ENCODE measurements at places on chromosomes 3 and 15.

- no peak for DNase-seq
Measured at GRCh38 chr3:42751609-42752008, 21.4 kb downstream of the CCDC13 start.

- DNase-seq, result no peak
Measured at GRCh38 chr3:124999317-124999716, 56.5 kb downstream of the HEG1 start.

GRCh38 chr3:71705681-71706080, 19.5 kb downstream of the EIF4E3 start:
- no peak for DNase-seq

- no peak for DNase-seq
Measured at GRCh38 chr3:121719423-121719822, 30.1 kb downstream of the GOLGB1 start.

DNA sequence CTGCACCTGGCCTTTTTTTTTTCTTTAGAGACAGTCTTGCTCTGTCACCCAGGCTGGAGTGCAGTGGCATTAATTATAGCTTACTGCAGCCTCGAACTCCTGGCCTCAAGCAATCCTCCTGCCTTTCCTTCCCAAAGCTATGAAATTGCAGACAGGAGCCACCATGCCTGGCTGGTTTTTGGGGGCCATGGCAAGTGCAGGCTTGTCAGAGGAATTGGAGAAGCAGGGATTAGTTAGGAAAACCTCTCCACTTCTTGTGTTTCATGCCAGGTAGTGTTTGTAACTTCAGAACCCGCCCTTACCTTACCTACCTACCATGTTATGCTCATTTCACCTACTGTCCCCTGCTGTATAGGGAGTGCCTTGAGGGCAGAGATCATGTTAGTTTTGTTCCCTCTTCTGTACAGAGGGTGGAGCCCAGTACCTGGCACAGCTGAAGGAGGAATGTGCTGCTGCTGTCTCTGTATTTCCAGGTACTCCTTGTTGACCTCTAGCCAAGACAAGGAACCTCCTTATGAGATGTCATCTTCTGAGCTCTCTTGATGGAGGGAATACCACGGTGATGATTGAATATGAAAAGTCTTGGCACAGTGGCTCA, 43.8 kb downstream of the TRAK1 start:
- DNase-seq, result no peak

GRCh38 chr3:172586436-172586835, 63.2 kb upstream of the TNFSF10 start:
- DNase-seq, result no peak

DNA sequence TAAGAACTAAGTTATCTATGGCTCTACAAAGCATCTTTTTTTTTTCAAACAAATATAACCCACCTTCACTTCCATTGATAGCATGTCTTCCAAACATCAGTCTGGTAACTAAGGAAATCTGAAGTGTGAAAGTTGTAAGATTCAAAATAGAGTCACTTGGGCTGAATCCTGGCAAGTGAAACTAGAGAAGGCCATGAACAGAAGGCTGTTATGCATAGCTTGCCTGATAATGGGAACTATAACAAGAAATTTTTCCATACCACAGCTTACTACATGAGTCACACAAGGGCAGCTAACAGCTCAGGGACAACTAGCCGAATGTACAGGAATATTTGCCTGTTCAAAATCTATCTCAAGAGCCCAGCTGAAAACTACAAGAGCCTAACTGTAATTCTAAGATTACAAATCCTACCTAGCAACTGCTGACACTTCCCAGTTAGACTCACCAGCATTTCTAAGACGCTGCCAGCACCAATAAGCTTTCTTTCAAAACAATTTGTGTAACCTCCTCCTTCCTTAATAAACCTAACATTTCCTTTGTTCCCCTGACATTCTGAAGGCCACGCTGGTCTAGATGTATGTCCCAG, 1066.5 kb downstream of the PLOD2 start:
- peak; percentile 13 for DNase-seq

GRCh38 chr15:89205991-89206585, 15.3 kb downstream of the RLBP1 start:
- no peak for DNase-seq

DNA sequence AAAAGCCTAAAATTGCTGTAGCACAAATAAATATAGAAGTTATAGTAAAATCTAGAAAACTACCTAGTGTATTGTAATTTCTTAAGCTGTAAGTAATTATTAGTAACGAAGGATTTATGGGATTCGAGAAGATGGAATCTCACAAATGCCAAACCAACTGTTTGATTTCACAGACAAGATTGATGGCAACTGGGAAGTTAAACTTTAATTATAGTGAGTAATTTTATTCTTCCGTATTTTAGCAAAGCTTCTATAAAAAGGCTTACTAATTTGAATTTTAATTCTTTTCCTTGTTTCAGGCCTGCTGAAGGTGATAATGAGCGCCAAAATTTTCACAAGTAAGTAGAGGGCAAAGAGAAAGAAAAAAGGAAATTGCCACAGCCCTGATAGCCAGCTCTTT, 36.6 kb downstream of the GATM start:
- no peak for DNase-seq

DNA sequence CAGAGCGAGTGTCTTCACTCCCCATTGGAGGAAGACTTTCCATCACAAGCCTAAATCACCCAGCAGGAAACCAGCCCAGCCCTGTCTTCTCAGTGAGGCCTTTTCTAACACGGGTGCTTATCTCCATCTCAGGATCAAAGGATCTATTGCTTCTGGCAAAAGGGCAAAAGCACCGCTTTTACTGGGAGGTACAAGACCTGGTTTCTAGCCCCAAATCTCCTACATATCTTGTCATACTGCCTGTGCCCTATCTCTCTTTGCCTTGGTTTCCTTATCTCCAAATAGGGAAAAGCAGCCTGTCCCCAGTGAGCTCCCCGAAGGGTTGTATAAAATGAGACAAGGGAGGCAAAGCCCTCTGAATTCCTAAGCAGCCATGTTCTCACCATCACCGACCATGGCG, 5.2 kb downstream of the GLB1 start:
- no peak for DNase-seq

Measured in AG09309 (cell line).